ENCODE measurements at places on chromosomes 11 and 22.

- DNase-seq = no peak
Observed at GRCh38 chr11:12786450-12786849, 112.2 kb downstream of the TEAD1 start.

DNA sequence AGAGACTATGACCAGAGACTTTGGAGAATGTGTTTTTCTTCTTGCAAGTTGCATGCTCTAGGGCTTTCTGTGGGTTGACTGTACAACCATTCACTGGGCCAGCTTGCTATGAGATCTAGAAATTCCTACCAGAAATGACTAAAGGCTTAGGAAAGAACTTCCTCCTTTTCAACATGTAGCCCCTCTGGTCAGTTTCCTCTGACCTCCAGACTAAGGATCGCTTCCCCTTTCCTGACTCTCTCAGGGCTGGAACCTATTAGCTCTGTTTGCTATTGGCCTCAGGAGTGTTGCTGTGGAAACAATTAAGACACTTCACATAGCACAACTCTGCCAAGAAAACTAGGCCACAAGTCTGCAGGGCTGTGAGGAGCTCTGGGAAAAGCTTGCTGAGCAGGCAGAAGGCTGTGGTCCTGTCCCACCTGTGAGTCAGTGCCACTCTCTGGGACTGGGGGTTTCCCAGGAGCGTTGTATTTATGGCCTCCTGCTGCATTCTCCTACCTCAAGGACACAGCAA, 10.7 kb downstream of the CRY2 start:
- no peak for DNase-seq

DNA sequence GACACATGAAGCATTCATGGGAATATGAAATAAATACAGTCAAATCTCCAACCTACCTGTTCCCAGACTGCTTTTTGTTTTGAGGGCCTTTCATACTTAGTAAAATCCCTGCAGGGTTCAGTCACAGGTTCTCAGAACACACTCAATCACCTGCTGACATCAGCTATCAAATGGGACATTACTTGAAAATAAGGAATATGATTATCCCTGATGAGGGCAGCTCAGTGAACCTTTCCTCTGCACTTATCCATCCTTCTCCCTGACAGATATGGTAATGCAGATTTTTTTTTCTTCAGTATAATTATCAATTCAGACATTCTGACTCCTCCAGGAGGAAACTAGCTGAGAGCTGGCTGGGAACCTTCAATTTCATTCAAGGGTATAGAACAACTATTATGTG, 1127.4 kb upstream of the CCDC90B start:
- no peak for DNase-seq

- peak; percentile 87 for DNase-seq
Observed at GRCh38 chr22:39490135-39490798, 11.8 kb upstream of the MIEF1 start.

GRCh38 chr22:50267591-50268390, 2.4 kb downstream of the MAPK11 start:
- peak; percentile 60 for DNase-seq

Data from A549 (cell line).